H1 (cell line): ENCODE measurements at places on chromosomes 7 and 10. TPM values are rescaled to one million over a fixed set of nuclear protein-coding genes. Genes with fewer than 3 reads are reported as not detected.

The JAKMIP3 gene
- 0.84 and 0.91 TPM in 2 replicates for total RNA-seq

The CREB3L2 gene
- 48.3 and 51.9 TPM in 2 replicates for total RNA-seq

- no peaks in the 10 kb centered on the region; the same call in 1 of the 2 replicates for H3K27me3 ChIP-seq
- H3K27ac ChIP-seq = no peak overlapping the region
- H3K4me1 ChIP-seq = peaks cover 9% of the 10 kb centered on the region
- no peaks in the 10 kb centered on the region for H3K36me3 ChIP-seq
- DNase-seq = no peak
- no peak overlapping the region for H3K4me3 ChIP-seq
These were observed 10.2 kb downstream of the VENTX start for GRCh38 chr10:133247681-133248333.

- no peak overlapping the region for H3K4me3 ChIP-seq
- no peaks in the 10 kb centered on the region for H3K36me3 ChIP-seq
- no peak overlapping the region for H3K27ac ChIP-seq
- DNase-seq = no peak
- 0 out of 2 replicates have a peak, but pooled peaks cover 1% of the 10 kb centered on the region for H3K4me1 ChIP-seq
These were observed 206.7 kb upstream of the PLXNA4 start for GRCh38 chr7:132782777-132783640.

DNA sequence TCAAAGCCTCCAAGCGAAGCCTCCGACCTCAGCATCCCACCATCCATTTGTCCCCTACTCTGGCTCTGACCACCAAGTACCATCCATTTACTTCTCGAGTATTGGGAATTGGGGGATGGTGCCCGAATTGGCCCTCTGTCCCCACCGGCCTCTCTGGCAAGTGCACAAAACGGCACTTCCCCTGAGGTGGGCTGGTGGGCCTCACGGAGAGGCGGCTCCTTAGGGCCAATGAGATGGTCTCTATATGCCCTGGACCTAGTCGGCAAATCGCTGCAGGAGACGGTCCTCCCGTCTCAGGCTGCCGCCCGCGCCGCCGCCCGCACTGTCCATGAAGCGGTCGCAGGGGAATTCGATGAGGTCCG is 2.8 kb downstream of the TRIL start:
- peaks cover 3% of the 10 kb centered on the region for H3K4me1 ChIP-seq
- no peaks in the 10 kb centered on the region for H3K36me3 ChIP-seq
- H3K27me3 ChIP-seq = peaks cover 32% of the 10 kb centered on the region
- no peak for DNase-seq

GRCh38 chr7:129993275-129993674 is 40.5 kb upstream of the UBE2H start:
- H3K27me3 ChIP-seq = no peaks in the 10 kb centered on the region
- DNase-seq = no peak
- H3K36me3 ChIP-seq = no peaks in the 10 kb centered on the region
- H3K27ac ChIP-seq = no peak overlapping the region

DNA sequence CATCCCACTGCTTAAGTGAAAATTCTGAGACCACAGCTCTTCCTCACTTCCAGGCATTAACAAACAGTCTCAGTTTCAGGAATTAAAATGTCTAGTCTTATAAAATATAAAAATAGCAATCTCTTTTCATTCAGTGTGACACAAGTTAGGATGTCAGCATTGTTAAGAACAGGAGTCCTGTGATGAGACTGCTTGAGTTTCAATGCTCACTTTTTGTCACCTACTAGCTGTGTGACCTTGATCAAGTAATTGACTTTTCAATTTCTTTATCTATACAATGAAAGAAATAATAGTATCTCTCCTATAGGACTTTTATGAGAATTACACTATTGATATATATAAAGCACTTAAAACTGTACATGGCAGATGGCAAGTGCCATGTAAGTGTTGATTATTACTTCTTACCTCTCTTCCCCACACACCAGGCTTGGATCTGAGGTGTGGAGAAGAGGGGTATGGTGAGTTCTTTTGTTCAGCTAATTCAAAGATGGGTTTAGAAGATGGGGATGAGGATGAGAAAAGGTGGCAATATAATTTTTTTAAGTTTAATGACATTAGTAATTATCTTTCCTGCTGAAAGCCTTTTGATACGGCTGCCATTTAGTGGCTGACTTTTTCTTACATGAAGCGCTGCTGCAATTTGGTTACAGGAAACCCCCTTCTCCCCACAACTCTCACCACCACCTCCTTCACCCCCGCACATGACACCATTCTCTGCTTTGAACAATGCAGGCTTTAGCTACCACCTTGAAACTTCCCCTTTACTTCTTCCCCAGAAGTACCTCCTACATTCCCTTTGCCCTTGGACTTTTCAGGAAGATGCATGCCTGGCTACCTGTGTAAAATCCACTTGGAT is 20.8 kb upstream of the HYAL4 start:
- no peak for DNase-seq
- H3K4me3 ChIP-seq = no peak overlapping the region
- H3K27me3 ChIP-seq = no peaks in the 10 kb centered on the region
- H3K4me1 ChIP-seq = no peaks in the 10 kb centered on the region
- no peaks in the 10 kb centered on the region for H3K36me3 ChIP-seq
